NCI-H510A (cell line): ENCODE measurements at places on chromosomes 16 and 17.

GRCh38 chr17:6483507-6483906 lies 39.3 kb downstream of the PIMREG start:
- no peak for DNase-seq

DNA sequence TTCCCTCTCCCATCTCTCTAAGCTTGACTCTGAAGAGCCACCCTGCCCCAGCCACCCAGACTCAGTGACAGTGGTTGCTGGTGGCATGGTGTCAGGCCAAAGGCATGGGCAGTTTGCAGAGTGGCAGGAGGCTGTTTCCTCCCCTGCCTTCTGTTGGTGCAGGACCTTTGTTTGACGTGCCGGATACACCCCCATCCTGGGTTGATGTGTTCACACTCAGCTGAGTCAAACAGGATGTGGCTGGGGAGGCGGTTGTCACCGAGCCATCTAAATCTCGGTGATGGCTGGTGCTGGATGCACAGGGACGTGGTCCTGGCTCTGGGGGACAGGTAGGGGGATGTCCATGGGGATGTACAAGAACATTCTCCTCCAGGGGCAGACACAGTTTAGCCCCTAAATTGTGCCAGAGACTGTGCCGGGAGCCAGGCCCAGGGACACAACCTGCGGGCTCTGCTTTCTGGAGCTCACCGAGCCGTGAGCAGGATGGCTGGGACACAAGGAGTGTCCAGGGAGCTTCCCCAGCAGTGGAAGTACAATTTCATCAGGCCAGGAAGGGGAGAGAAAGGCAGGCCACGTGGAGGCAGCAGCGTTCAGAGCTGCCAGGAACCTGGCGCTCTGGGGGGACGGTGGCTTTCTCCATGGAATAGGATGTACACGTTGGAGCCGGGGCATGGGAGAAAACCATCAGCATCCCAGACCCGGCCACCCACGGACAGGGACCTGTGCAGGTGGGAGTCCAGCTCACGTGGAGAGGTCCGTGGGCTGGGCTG lies 264.2 kb downstream of the SEC14L1 start:
- no peak for DNase-seq

GRCh38 chr17:38970804-38971203 lies 3.6 kb upstream of the FBXO47 start:
- no peak for DNase-seq

GRCh38 chr16:78607465-78607864 lies 508.0 kb downstream of the WWOX start:
- DNase-seq, result no peak

- no peak for DNase-seq
These were observed 3.1 kb downstream of the ITGB4 start for GRCh38 chr17:75724016-75725003.

DNA sequence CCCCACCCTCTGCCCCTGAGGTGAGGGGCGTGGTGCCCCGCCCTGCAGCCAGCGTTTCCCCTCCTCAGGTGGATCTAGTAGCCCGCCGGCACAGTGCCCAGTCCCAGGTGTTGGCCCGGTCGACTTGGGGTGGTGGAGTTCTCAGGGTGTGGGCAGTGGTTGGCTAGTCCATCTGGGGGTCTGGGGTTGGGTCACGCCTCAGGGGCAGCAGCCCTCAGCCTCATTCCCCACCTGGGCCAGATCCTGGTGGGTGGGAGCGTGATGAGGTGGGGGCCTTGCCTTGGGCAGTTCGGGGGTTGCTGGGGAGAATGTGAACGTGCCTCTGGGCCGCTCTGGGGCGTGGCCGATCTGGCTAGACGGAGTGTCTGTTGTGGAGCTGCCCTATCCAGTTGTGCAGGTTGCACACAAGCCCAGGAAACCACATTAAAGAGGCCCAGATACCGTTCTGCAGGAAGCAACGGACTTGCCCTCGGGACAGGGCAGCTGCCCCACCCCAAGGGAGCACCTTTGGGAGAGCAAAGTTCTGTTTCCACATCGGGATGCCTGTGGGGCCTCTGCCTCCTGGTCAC lies 32.0 kb downstream of the GSE1 start:
- DNase-seq, result no peak

- DNase-seq, result no peak
These were observed 2.4 kb upstream of the ITGAL start for GRCh38 chr16:30470170-30470512.

DNA sequence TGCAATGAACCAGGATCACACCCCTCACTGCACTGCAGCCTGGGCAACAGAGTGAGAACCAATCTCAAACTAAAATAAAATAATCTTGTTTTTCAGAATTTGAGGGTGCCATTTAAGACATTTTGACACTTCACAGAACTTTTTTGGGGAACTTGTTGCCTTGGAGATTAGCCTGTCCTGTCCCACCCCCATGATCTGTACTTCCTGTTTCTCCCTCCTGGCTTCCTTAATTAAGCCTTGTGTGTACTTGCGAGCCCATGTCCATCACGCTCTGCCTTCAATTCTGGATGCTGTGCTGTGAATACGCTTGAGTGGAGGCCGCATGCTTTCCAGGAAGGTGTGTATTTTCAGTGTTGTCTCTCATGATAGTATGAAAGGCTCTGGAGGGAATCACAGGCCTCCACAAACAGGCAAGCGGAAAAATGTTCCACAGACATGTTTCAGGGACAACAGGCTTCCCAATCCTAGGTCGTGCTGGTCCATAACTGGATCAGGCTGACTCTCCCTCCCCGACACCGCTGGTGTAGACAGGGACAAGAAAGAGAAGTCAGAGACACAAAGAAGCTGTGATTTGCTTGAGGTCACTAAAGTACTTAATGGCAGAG lies 56.9 kb downstream of the NOS2 start:
- no peak for DNase-seq

DNA sequence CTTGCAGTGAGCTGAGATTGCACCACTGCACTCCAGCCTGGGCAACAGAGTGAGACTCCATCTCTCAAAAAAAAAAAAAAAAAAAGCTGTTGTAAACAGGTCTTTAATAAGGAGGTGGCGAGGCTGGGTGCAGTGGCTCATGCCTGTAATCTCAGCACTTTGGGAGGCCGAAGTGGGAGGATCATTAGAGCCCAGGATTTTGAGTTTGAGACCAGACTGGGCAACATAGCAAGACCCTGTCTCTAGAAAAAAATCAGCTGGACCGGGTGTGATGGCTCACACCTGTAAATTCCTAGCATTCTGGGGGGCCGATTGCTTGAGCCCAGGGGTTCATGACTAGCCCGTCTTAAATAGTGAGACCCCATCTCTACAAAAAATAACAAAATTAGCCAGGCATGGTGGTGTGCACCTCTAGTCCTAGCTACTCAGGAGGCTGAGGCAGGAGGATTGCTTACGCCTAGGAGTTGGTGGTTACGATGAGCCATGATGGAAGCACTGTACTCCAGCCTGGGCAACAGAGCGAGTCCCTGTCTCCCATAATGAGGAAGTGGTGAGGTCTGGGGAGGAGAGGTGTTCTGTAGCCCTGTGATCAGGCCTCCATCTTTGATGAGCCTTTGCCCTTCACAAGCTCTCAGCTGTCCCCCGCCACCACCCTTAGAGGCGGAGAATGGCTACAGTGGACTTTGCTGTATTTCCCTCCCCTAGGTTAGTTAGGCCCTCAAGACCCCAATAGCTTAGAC lies 36.2 kb downstream of the ZNF778 start:
- no peak for DNase-seq

- DNase-seq, result no peak
These were observed 2.0 kb upstream of the KRTAP2-1 start for GRCh38 chr17:41049110-41049509.

GRCh38 chr16:26909623-26910022 lies 157.1 kb upstream of the C16orf82 start:
- no peak for DNase-seq

- peak; percentile 53 for DNase-seq
These were observed 39.6 kb upstream of the USP7 start for GRCh38 chr16:9003322-9003721.

DNA sequence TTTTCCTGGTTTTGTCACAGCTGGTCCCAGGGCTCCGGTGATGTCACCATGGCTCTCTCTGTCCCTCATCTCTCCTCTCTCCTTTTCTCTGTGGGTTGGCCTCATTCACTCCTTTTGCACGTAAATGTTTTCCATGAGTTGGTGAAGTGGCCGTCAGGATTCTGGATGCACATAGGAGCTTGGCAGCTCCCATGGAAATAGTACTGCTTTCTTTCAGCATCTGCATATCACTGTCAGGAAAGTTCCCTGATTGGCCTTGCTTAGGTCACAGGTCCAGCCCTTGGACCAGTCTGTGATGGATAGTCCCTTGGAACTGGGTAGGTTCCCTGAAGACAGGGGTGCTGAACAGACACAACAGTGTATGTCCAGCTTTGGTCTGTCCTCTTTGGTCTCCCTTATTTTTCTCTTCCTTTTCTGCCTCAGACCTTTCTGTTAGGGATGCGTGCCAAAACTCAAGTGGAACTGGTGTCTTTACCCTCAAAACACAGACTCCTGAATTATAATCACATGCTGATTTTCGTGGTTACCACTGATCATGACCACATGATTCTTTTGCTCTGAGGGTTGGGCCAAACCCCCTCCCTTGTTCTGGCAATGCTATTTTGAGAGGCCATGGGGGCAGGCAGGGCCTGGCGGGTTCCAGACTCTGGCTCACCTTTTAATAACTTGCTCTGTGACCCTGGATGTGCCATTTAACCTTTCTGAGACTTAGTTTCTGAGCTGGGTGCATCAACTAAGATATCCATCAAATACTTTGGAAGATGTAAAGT lies 99.0 kb downstream of the MSI2 start:
- no peak for DNase-seq

- DNase-seq, result no peak
These were observed 685 bp upstream of the MPG start for GRCh38 chr16:77273-77806.

GRCh38 chr17:5583426-5584382 lies 605 bp downstream of the NLRP1 start:
- no peak for DNase-seq

GRCh38 chr17:3944485-3945388 lies 19.5 kb downstream of the ATP2A3 start:
- DNase-seq, result no peak

GRCh38 chr16:68362947-68363657 lies 52.3 kb downstream of the PRMT7 start:
- DNase-seq, result no peak

GRCh38 chr17:57589151-57590034 lies 155.7 kb downstream of the CCDC182 start:
- DNase-seq, result no peak

GRCh38 chr17:8732406-8733085 lies 12.1 kb downstream of the CCDC42 start:
- DNase-seq, result no peak

DNA sequence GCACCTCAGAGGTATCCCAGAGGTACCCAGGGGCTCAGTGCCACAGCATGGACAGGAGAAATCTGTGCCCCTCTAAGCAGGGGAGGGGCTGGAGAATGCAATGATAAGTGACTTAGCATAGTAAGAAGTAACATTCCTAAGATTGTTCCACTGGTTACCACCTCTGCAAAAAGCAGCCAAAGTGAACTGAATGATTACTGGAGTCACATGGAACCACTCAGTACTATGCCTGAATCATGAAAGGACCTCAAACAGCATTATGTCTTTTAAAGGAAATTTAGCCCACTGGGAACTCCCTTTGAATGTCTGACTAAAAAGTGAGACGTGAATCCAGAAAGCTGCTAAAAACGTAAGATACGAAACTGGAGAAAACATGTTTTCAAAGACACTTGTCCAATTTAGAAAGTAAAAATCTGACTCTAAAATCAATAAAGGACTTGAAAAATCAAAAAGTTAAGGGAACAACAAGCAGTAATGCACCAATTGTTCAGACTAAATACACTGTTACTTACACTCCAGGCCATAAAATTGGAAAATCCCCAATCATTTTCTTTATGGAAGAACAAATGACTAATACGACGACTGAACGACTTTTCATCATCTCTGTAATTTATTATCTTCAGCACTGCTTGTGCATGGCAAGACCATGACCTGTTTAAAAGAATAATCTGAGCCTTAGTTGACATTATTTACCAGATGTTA lies 38.6 kb downstream of the LITAFD start:
- DNase-seq, result no peak

GRCh38 chr17:67993998-67994361 lies 2.3 kb downstream of the C17orf58 start:
- DNase-seq, result no peak

DNA sequence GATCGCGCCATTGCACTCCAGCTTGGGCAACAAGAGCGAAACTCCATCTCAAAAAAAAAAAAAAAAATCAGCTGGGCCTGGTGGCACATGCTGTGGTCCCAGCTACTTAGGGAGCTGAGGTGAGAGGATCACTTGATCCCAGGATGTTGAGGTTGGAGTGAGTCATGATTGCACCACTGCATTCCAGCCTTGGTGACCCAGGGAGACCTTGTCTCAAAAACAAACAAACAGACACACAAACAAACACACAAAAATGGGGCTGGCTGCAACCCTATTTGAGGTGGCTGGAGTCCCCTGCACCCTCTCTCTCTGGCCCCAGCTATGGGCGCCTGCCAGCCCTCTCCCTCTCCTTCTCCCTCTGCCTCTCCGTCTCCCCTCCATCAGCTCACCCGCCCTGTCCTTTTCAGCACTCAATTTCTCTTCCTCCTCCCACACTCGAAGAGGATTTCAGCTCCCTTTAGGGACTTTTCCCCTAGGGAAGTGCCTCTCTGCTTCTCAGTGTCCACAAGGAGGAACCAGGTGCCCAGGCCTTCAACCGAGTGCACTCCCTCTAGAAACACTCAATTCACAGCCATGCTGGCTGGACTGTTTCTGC lies 17.5 kb upstream of the TFAP4 start:
- no peak for DNase-seq

GRCh38 chr17:33888455-33888854 lies 366.6 kb upstream of the CCL2 start:
- DNase-seq, result no peak

- DNase-seq, result no peak
These were observed 6.3 kb upstream of the TMEM114 start for GRCh38 chr16:8596581-8596980.

DNA sequence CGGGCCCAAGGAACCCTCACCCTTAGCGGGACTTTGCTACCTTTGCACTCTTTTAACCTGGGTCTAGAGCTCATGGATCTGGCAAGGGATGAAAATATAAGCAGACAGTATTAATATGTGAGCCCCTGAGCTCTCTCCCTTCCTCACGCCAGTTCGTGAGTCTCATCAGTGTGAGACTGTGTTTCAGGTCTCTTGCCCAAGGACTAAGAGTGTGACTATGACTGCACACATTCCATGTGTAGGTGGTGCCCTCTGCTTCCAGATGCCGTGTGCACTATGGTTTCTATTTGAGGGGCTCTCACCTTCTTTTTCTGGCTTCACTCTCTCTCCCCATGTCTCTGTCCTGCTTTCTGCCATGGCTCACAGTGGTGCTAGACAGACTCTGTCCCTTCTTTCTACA lies 40.5 kb downstream of the DHRS7B start:
- DNase-seq, result no peak

DNA sequence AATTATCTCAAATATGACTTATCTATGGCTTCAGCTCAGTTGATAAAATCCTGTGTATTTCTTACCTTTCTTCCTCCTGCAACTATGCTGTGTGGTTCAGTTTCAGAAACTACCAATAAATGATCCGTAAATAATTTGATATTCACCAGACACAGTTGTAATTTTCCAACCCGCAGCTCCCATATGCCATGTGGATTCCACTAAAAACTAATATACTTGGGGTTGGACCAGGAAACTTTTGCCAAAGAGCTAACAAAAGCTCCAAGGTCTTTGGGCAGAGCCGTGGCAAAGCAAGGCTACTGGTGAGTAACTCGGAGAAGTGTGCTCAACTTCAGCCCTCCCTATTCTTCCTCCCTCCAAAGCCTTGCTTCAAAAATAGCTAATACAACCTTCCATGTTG lies 2.3 kb upstream of the CHST6 start:
- no peak for DNase-seq
